Gastroesophageal sphincter (tissue), 4 donors: ENCODE measurements at places on chromosomes 11 and 22.

GRCh38 chr22:49979587-49980264 lies 19.2 kb downstream of the PIM3 start:
- no peak overlapping the region for H3K27ac ChIP-seq
- ATAC-seq = no peak
- no peaks in the 10 kb centered on the region for H3K36me3 ChIP-seq
- peaks cover 43% of the 10 kb centered on the region for H3K27me3 ChIP-seq
- no peak overlapping the region for H3K4me3 ChIP-seq
- peaks cover 11% of the 10 kb centered on the region for H3K4me1 ChIP-seq

- no peaks in the 10 kb centered on the region for H3K27me3 ChIP-seq
- peaks cover 80% of the 10 kb centered on the region for H3K4me1 ChIP-seq
- no peaks in the 10 kb centered on the region for H3K36me3 ChIP-seq
- peak; percentile 90 for ATAC-seq
Observed at GRCh38 chr22:45997077-45997776, 20.3 kb upstream of the WNT7B start.

DNA sequence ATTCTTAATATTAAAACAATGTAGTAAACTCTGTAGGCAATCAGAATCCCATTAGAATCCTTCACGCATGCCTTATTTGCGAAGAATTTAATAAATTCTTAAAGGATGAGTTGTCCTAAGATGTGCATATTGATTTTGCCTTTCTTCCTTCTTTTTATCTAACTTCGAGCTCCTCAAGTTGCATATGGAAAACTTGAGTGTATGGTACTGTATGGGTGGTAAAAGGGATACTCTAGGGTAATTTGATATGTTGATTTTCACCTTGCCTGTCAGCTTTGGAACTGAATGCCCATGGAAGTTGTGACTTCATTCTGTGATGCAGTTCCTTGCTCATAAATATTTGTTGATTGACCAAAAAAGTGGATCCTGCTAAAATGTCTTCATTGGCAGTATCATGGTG lies 193.8 kb downstream of the DDX10 start:
- H3K27ac ChIP-seq = no peak overlapping the region
- no peak for ATAC-seq
- H3K36me3 ChIP-seq = no peaks in the 10 kb centered on the region
- H3K4me3 ChIP-seq = no peak overlapping the region
- H3K27me3 ChIP-seq = no peaks in the 10 kb centered on the region
- H3K4me1 ChIP-seq = peaks cover 5% of the 10 kb centered on the region

DNA sequence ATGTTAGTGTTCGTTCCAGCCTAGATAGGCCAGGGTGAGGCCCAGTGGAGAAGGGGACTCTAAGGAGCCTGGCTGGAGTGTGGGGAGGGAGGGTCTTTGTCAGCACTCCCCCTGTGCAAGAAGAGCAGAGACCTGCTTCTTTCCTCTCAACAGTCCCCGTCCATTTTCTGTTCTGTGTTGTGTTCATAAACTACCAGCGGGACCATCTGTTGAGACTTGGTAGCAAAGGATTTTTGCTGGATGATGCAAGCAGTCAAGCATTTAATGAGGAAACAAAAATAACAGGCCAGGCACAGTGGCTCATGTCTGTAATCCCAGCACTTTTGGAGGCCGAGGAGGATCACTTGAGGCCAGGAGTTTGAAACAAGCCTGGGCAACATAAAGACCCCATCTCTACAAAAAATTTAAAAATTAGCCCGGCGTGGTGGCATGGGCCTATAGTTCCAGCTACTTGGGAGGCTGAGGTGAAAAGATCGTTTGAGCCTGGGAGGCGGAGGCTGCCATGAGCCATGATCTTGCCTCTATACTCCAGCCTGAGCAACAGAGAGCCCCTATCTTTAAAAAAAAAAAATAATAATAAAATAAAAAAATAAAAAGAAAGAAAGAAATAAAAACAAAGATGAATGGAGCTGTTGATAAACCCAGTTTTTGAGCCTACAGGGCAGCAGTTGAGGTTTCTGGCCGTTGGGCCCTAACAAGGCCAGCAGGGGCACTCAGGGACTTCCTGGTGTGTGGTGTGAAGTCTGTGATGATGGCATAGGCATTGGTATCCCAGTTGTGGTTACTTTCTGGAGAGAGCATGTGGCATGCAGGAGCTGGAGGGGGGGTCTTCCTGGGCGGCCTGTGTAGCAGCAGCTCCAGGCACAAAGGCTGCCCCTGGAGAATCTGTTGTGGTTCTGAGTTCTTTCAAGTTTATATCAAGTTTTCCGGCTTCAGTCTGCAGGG lies 1.7 kb upstream of the TXNRD2 start:
- no peaks in the 10 kb centered on the region for H3K27me3 ChIP-seq
- peak; percentile 68 for ATAC-seq
- H3K36me3 ChIP-seq = no peaks in the 10 kb centered on the region
- peak overlapping the region; percentile 98 for H3K27ac ChIP-seq

DNA sequence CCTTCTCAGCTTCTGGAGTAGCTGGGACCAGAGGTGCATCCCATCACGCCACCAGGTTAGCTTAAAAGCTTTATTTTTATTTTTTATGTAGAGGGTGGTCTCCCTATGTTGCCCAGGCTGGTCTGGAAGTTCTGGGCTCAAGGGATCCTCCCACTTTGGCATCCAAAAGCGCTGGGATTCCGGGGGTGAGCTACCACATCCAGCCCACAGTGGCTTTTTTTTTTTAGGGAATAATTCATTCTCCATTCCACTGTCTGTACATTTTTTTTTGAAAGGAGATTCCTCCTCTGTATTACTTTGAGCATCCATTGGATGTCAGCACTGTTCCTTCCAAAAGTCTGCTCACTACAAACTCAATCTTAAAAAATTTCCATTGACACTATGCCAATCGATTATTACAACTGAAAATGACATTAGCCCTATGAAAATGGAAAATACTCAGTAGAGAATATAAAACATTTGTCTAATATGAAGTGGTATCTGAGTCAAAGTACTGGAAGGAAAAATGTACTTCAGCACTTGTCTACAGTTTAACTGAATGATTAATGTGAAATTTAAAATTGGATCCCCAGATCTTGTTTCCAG lies 1.3 kb upstream of the LPXN start:
- H3K4me1 ChIP-seq = peaks cover 13% of the 10 kb centered on the region
- peak overlapping the region; percentile 99 for H3K27ac ChIP-seq
- no peaks in the 10 kb centered on the region for H3K27me3 ChIP-seq
- peak overlapping the region; percentile 78 for H3K4me3 ChIP-seq
- ATAC-seq = no peak

- no peak overlapping the region for H3K27ac ChIP-seq
- no peaks in the 10 kb centered on the region for H3K27me3 ChIP-seq
- H3K36me3 ChIP-seq = no peaks in the 10 kb centered on the region
- no peak overlapping the region for H3K4me3 ChIP-seq
Observed at GRCh38 chr11:110123003-110123402, 29.8 kb downstream of the ZC3H12C start.

- peak within 1 kb of the TSS; percentile 100 for H3K4me3 ChIP-seq
- peak; percentile 80 for ATAC-seq
- H3K36me3 ChIP-seq = no peaks in the 10 kb centered on the region
- peak within 1 kb of the TSS; percentile 100 for H3K27ac ChIP-seq
Observed at GRCh38 chr11:114059278-114059983, at the start of gene ZBTB16. Gene ZBTB16, plus strand, starts transcription at chr11:114059711. Its CDS starts 3,590 bp downstream, at chr11:114063301.

- no peaks in the 10 kb centered on the region for H3K27me3 ChIP-seq
- H3K27ac ChIP-seq = peak overlapping the region; percentile 80
- H3K36me3 ChIP-seq = peaks cover 12% of the 10 kb centered on the region
- H3K4me3 ChIP-seq = no peak overlapping the region
- ATAC-seq = no peak
Observed at GRCh38 chr11:12186701-12187100, 76.3 kb downstream of the MICAL2 start.

- no peaks in the 10 kb centered on the region for H3K27me3 ChIP-seq
- no peak overlapping the region for H3K27ac ChIP-seq
- H3K4me3 ChIP-seq = no peak overlapping the region
- H3K36me3 ChIP-seq = no peaks in the 10 kb centered on the region
Observed at GRCh38 chr11:113764527-113765219, 8.8 kb downstream of the ZW10 start.

GRCh38 chr22:47205554-47205953 lies 443.1 kb downstream of the TBC1D22A start:
- H3K27ac ChIP-seq = no peak overlapping the region
- peaks cover 72% of the 10 kb centered on the region for H3K27me3 ChIP-seq
- H3K4me1 ChIP-seq = no peaks in the 10 kb centered on the region

DNA sequence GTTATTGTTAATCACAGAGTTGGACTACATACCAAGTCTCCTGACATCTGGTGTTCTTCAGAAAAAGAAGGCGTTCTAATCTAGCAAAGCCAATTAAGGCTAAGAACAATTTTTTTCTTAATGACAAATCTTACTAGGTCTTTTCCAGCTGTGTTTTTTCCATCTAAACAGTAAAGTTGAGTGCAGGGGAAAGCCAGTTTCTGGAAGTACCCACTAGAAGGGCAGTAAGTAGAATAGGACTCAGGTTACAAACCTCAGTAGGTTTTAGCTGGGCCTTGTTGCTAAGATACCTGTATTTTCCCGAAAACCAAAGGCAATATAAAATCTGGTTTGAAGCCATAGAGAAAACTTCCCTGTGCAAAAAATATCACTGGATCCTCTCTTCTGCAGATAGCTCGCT lies 351.9 kb downstream of the ETS1 start:
- H3K4me1 ChIP-seq = peaks cover 4% of the 10 kb centered on the region
- no peaks in the 10 kb centered on the region for H3K27me3 ChIP-seq
- H3K36me3 ChIP-seq = no peaks in the 10 kb centered on the region
- no peak overlapping the region for H3K4me3 ChIP-seq

GRCh38 chr22:40637183-40638150 lies 948 bp upstream of the MRTFA start:
- no peaks in the 10 kb centered on the region for H3K36me3 ChIP-seq
- H3K27ac ChIP-seq = peak overlapping the region; percentile 96
- no peaks in the 10 kb centered on the region for H3K27me3 ChIP-seq
- peak overlapping the region; percentile 47 for H3K4me3 ChIP-seq
- no peaks in the 10 kb centered on the region for H3K4me1 ChIP-seq

DNA sequence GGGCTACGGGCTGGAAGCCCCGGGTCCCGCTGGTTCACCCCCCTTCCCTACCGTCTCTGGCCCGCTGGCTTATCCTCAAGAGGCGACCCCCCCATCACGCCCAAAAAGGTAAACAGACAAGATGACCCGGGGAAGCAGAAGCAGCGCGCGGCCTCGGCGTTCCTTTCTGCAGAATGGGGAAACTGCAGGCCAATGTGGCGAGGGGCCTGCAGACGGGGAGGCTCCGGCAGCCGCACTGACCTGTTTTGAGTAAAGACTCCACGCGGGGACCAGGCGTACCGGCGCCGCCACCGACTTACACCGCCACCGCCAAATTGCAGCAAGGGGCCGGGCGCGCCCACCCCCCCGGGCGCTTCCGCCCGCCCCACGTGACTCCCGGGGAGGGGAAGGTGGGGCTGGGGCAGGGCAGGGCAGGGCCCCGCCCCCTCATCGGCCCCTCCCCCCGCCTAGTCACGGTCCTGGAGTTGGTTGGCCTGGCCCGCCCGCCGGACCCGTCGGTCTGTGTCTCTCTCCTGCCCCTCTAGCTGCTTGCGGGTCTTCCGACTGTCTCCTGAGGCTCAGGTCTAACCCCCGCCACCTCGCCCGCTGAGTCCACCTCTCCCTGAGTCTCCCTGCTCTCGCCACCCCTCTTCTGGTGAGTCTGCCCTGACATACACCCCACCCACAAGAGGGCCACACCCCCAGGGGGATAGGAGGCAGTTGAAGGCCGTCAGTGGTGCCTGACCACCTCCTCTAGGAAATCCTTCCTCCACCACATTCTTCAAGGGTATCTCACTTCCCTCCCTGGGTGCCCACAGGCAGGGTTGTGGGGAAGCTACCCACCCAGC lies at the start of gene ARAP1:
ARAP1 (minus strand) TSS at position 321 of the 827 bp plus-strand sequence. CDS start 25,280 bp downstream, outside the sequence.
- ATAC-seq = peak; percentile 86
- peak within 1 kb of the TSS; percentile 68 for H3K4me3 ChIP-seq
- H3K27ac ChIP-seq = peak within 1 kb of the TSS; percentile 59

DNA sequence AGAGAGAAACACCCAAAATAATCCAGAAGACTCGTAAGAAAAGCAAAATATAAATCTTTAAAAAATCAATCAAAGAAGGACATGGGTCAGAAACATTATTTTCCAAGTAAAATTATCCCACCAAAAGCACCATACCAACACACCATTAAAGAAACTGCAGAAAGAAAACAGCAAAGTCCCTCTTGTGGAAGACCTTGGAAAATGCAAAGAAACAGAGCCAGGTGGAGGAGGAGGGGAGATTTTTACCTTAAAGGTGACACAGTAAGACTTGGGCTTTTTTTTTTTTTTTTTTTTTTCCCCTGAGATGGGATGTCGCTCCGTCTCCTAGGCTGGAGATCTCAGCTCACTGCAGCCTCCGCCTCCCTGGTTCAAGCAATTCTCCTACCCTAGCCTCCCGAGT lies 123.8 kb downstream of the LARGE1 start:
- no peak overlapping the region for H3K4me3 ChIP-seq
- no peaks in the 10 kb centered on the region for H3K36me3 ChIP-seq
- H3K4me1 ChIP-seq = no peaks in the 10 kb centered on the region
- H3K27me3 ChIP-seq = no peaks in the 10 kb centered on the region
- H3K27ac ChIP-seq = no peak overlapping the region
- no peak for ATAC-seq

- H3K36me3 ChIP-seq = peaks cover 14% of the 10 kb centered on the region
- no peak for ATAC-seq
- no peak overlapping the region for H3K4me3 ChIP-seq
Observed at GRCh38 chr11:93143800-93144199, 54.0 kb downstream of the SLC36A4 start.

- peaks cover 16% of the 10 kb centered on the region for H3K4me1 ChIP-seq
- ATAC-seq = no peak
- no peak overlapping the region for H3K27ac ChIP-seq
- no peak overlapping the region for H3K4me3 ChIP-seq
- peaks cover 80% of the 10 kb centered on the region for H3K27me3 ChIP-seq
- H3K36me3 ChIP-seq = no peaks in the 10 kb centered on the region
Observed at GRCh38 chr11:19244084-19244483, 3.3 kb upstream of the E2F8 start.

GRCh38 chr11:134800130-134800529 lies 388.1 kb upstream of the B3GAT1 start:
- H3K27me3 ChIP-seq = peaks cover 38% of the 10 kb centered on the region
- no peak for ATAC-seq
- H3K4me3 ChIP-seq = no peak overlapping the region
- H3K27ac ChIP-seq = no peak overlapping the region
- H3K36me3 ChIP-seq = no peaks in the 10 kb centered on the region
- no peaks in the 10 kb centered on the region for H3K4me1 ChIP-seq

- H3K4me1 ChIP-seq = no peaks in the 10 kb centered on the region
- H3K36me3 ChIP-seq = no peaks in the 10 kb centered on the region
- ATAC-seq = no peak
- peaks cover 14% of the 10 kb centered on the region for H3K27me3 ChIP-seq
- H3K4me3 ChIP-seq = no peak overlapping the region
Observed at GRCh38 chr22:44281768-44282637, 30.7 kb downstream of the SHISAL1 start.

GRCh38 chr11:4459500-4459899 lies 10.4 kb downstream of the OR52K2 start:
- no peak overlapping the region for H3K4me3 ChIP-seq
- no peak for ATAC-seq
- no peak overlapping the region for H3K27ac ChIP-seq
- peaks cover 3% of the 10 kb centered on the region for H3K27me3 ChIP-seq
- H3K4me1 ChIP-seq = no peaks in the 10 kb centered on the region

GRCh38 chr11:109808569-109808968 lies 284.6 kb upstream of the ZC3H12C start:
- H3K27me3 ChIP-seq = no peaks in the 10 kb centered on the region
- no peaks in the 10 kb centered on the region for H3K4me1 ChIP-seq
- no peak for ATAC-seq
- no peak overlapping the region for H3K4me3 ChIP-seq
- no peak overlapping the region for H3K27ac ChIP-seq
